NCI-H460 (cell line): ENCODE measurements at places on chromosomes 2 and 18. TPM values are rescaled to one million over a fixed set of nuclear protein-coding genes. Genes with fewer than 3 reads are reported as not detected.

DNA sequence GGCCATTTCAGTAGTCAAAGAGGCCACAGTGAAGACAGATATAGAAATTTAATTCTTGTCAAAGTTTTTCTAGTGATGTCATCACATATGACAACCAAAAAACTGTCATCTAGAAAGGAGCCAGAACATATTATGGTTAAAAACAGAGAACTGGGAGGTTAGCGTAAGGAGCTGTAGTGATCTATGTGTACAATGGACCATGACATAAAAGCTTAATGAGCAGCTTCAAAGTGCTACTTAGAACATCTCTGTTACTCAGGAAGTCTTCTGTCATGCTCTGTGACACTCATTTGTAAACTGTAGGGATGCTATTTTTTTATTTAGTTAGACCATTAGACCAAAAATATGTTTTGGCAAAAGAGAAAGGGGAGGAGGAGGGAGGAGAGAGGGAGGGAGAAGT lies 57.3 kb downstream of the CMPK2 start:
- no peak for DNase-seq

DNA sequence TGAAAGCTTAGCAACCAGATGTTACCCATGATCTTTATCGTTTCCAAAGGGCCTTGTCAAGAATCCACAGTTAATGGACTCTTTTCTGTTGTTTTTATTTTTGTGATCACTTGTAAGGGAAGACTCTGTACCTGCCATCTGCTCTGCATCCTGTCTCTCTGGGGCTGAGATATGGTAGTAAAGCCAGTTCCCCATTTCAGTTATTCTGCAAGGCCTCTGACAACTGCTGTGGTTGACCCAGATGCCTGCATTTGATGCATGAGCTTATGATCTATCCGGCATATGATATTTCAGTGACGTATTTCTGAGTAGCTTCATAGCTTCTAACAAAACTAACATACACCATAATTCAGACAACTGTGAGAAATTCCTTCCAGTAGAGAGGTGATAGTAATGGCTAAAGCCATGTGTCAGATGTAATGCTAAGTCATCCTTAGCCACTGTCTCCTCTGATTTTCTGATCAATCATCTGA lies 105.1 kb downstream of the TPO start:
- peak; percentile 57 for DNase-seq

- no peak for DNase-seq
These were observed 57.1 kb downstream of the ADCYAP1 start for GRCh38 chr18:961644-962355.

DNA sequence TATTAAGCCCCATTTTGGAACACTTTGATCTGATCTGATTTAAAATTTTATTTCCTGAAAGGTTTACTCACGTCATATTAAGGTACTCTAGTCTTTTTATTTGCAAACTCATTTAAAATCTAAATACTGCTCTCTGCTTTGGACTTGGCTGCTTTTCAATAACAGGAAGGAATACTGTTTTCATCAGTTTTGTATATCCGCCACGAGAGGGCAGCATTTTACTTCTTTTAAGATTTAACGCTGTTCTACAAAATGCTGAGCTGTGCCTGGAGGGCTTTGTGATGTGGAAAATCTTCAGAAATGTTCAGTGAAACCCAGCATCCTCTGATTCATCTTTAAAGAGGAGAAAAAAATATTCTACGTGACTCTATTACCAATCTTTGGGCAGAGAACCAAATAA lies 37.5 kb upstream of the SLC38A11 start:
- peak; percentile 79 for DNase-seq

GRCh38 chr2:25115249-25115883 lies 53.0 kb downstream of the POMC start:
- DNase-seq = peak; percentile 62

GRCh38 chr2:126906781-126907180 lies 8.1 kb downstream of the TEX51 start:
- no peak for DNase-seq

DNA sequence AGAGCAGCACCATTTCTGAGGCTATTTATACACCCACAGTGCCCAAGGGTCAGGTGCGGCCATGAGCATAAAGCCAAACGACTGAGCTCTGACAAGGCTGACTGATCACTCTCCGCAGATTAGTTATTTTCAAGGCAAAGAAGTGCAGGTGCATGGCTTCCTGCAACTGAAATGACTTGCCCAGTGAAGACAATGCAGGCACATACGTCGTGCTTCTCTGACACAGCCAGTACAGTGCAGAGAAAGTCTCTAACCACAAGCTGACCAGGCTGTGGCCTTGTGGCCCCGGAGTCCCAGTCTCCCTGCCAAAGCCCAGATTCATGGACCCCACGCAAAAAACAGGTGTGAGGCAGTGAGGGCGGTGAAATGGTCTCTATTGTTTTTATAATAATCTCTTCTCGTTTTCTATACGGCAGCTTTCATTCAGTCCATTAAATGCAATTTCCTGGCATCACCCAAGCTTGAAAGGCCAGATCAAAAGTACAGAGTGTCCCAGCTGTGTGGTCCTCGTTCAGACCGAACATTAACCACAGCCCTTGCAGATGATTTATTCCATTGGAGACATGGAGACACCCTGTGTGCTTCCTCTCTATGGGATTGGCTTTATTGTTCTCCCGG lies 447.0 kb upstream of the ID2 start:
- no peak for DNase-seq

DNA sequence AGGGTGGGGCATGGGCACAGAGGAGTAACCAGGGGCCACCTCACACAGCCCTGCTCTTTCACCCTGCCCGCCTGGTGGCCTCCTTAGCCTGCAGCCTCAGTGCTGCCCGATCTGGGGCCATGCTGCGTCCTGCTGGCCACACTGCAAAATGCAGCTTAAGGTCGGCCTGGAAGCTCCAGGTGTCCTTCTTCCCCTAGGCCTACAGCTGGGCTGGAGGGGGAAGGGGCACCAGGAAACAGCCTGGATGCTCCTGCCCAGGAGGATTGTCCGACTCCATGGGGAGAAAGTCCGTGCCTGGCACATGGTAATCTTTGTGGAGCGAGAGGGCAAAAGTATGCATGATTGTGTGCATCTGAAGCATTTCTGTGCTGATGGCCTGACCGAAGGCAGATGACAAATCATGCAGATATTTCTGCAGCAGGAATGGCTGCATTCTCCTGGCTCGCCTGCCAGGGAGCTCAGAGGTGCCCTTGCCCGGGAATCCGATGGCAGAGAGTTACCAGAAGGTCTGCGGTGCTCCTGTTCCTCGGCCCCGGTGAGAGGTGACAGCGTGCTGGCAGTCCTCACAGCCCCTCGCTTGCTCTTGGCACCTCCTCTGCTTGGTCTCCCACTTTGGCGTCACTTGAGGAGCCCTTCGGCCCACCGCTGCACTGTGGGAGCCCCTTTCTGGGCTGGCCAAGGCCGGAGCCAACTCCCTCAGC lies 12.8 kb upstream of the ALPP start:
- peak; percentile 29 for DNase-seq

DNA sequence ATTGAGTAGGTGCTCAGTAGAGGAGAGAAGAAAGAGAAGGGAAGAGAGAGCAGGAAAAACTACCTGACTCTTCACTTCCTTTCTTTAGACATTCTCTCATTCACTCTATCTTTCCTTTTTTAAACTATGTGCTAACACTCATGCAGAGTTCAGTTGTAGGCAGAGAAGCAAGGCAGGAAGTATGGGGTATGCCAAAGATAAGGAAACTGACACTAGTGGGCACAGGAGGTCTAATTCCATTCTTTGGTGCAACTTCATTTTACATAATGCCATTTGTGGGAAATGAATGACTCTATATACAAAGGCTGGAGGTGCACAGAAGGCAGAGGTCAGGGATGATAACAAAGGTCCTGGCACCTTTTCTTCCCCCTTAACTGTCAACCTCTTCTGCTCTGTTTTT lies 35.1 kb upstream of the ACVR1 start:
- no peak for DNase-seq

GRCh38 chr18:70333757-70334156 lies 44.9 kb downstream of the SOCS6 start:
- no peak for DNase-seq

DNA sequence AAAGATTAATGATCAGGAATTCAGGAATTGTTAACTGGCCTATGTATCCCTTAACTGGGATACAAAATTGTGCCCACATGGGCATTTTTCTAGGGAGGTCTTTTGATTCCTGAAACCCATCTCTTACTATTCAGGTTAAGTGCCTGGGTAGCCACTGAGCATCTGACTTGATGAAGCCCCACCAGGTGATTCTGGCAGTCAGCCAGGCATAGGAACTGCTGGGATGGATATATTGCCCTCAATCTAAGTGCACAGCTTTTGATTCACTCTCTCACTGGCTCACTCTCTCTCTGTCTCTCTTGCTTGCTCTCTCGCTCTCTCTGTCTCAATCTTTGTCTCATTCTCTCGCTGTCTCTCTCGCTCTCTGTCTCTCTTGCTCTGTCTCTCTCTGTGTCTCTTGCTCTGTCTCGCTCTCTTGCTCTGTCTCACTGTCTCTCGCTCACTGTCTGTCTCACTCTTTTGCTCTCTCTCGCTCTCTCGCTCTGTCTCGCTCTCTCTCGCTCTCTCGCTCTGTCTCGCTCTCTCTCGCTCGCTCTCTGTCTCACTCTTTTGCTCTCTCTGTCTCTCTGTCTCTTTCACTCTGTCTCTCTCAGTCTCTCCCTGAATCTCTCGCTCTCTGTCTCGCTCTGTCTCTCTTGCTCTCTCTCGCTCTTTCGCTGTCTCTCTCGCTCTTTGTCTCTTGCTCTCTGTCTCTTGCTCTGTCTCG lies 22.3 kb downstream of the INPP1 start:
- DNase-seq = no peak

DNA sequence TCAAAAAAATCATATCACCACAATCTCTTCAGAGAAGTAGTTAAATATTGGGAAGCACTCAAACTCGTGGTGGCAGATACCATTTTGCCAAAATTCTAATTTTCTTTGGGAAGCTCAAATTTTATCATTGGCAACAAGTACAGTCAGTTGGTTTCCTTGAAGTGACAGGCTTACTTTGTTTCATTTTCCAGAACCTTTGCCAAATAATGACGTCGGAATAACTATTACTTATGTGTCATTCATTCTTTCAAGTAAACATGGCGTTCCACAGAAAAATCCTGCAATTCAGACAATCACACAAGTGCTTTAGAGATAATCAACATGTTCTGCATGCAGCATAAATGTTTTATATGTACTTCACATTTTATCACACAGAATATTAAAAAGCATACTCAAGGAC lies 5.4 kb downstream of the TTLL4 start:
- no peak for DNase-seq

DNA sequence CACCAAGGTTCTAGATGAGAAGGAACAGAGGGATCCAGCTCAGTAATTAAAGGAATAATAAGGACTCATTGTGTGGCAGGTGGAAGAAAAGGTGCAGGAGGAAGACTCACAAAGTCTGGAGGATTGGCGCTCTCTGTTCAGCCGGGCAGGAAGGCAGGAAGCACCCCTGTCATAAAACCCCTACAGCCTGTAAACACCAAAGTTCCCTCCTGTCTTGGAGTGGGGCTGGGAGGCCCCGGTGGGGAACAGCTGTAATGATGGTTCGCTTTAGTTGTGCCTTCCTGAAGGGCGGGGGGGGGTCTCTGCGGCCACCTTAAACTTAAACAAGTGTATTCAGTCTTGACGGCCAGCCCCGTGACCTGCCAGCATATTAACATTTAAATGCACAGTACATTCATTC lies 84.3 kb downstream of the GBX2 start:
- no peak for DNase-seq

DNA sequence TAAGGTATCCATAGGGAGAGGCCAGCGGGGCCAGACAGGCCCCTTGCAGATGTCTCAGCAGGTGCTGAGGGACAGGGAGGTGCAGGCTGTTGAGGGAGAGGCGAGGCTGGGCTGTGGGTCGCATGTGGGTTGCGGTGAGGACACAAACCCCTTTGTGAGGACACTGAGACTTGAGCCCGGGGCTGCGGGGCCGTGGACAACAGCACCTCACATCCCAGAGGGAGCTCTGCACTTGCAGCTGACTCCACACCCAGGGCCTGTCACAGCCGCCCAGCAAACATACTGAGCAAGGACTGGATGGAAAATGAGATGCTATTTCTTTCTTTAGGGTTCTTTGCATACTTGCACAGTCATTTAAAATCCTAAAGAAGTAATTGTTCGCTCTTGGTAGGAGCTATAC lies 95.3 kb upstream of the NFATC1 start:
- no peak for DNase-seq

- no peak for DNase-seq
These were observed 242.5 kb downstream of the ZNF521 start for GRCh38 chr18:25109484-25109883.

DNA sequence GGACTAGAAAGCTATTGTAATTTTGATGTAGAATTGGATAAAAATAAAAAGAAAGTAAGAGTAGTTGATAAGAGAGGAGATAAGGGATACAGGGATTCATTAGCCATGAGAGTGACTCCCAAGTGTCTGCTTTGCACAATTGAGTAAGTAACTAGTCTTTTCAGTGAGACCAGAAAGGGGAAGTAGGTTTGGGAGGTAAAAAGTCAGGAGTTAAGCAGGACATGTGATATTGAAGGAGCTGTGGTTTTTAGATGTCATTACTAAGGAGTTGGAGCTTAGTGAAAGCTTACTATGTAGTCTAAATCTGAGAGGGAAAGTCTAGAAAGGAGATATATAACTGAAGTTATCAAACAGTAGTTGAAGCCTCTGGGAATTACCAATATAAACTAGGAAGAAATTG lies 93.4 kb downstream of the SLC5A7 start:
- DNase-seq = no peak

GRCh38 chr18:67735506-67735905 lies 219.0 kb upstream of the DSEL start:
- DNase-seq = no peak

GRCh38 chr2:173354582-173355131 lies at the start of gene CDCA7:
Gene CDCA7, plus strand, starts transcription at chr2:173354872. Its CDS starts 92 bp downstream, at chr2:173354964.
- DNase-seq = peak; percentile 51

DNA sequence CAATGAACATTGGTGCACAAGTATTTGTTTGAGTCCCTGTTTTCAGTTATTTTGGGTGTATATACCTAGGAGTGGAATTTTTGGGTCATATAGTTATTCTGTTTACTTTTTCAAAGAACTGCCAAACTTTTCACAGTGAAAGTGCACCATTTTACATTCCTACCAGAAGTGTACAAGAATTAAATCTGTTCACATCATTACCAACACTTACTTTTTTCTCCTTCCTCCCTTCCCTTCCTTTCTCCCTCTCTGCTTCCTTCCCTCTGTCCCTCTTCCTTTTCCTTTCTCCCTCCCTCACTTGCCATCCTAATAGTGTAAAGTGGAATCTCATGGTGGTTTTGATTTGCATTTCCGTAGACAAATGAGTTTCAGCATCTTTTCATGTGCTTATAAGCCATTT lies 11.9 kb downstream of the ADNP2 start:
- DNase-seq = no peak

GRCh38 chr2:233418052-233418760 lies 63.9 kb downstream of the DGKD start:
- DNase-seq = no peak

- DNase-seq = no peak
These were observed 686 bp upstream of the PNO1 start for GRCh38 chr2:68157002-68157401.

GRCh38 chr2:44324971-44325426 lies 36.3 kb downstream of the PREPL start:
- DNase-seq = no peak

- no peak for DNase-seq
These were observed 365 bp downstream of the NDUFB3 start for GRCh38 chr2:201072201-201072530.

Gene PNO1
- 59.2 and 61.6 TPM in 2 replicates for total RNA-seq

Gene CENPA
- total RNA-seq = 24.2 and 31.9 TPM in 2 replicates

Gene UGT1A8
- not detected in 2 replicates for total RNA-seq

Gene DYSF
- 3.4 and 3.9 TPM in 2 replicates for total RNA-seq

Gene LHCGR
- total RNA-seq = 0.32 and 0.40 TPM in 2 replicates

Gene TUBA3E
- total RNA-seq = not detected in 2 replicates

Gene IGFBP5
- 0.82 and 2.2 TPM in 2 replicates for total RNA-seq

Gene RAB12
- total RNA-seq = 45.5 and 47.5 TPM in 2 replicates

Gene TRMT61B
- 22.4 and 29.4 TPM in 2 replicates for total RNA-seq

Gene EXOC6B
- total RNA-seq = 7.2 and 8.4 TPM in 2 replicates

Gene CCDC138
- 13.2 and 16.0 TPM in 2 replicates for total RNA-seq

Gene CAPN14
- not detected in 2 replicates for total RNA-seq
